Posterior vena cava (tissue), 2 donors: ENCODE measurements at places on chromosomes 3 and 15. TPM values are rescaled to one million over a fixed set of nuclear protein-coding genes. Genes with fewer than 3 reads are reported as not detected.
A peak's percentile ranks its signal among the peaks of the same experiment; 100 is the strongest.

The GPR156 gene
- 0.71 TPM for total RNA-seq

The TMEM108 gene
- total RNA-seq = 2.8 TPM

The CHRNA3 gene
- total RNA-seq = not detected

The ZNF80 gene
- total RNA-seq = not detected

The CSPG4 gene
- 134 TPM for total RNA-seq

The HYKK gene
- 4.3 TPM for total RNA-seq

The NMB gene
- 8.7 TPM for total RNA-seq

The GOLGA8N gene
- total RNA-seq = 11.9 TPM

The ZPLD1 gene
- 1.5 TPM for total RNA-seq

The OSTN gene
- not detected for total RNA-seq

GRCh38 chr3:168467115-168467714 is 371.5 kb upstream of the GOLIM4 start:
- no peak for DNase-seq

DNA sequence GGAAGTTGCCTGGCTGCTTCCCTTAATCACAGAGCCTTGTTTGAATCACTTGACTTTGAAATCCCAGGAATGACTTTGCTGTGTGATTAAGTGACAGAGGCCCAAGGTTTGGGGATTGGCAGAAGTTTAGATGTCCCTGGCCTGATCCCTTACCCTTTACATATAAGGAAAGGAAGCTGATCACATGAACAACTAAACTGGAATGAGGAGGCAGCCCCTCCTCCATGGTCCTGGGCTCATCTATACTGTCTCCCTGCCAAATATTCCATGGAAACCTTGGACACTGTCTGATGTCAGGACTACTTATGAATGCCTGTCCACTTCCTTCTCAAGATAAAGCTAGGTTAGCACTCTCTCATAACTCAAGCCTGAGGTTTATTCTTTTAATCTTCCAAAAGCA is 181.3 kb upstream of the CTDSPL start:
- DNase-seq = no peak

- no peak for DNase-seq
These were observed 142.9 kb downstream of the CADPS start for GRCh38 chr3:62732183-62732904.

- no peak for DNase-seq
These were observed 32.4 kb upstream of the ALCAM start for GRCh38 chr3:105334138-105334882.

DNA sequence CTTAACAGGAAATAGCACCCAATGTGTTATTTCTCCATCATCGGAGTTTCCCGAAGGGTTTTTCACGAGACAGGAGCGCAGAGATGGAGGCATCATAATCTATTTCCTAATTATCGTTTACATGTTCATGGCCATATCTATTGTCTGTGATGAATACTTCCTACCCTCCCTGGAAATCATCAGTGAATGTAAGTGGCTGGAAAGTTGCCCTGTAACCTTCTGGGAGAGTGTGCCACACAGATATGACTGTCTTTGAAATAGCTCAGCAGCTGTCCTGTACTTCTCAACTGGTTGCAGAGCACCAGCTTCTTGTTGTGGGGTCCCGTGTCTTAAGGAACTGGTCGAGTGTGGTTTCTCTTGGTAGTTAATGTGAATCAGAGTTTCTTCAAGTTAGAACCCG is 1.1 kb downstream of the SLC24A5 start:
- no peak for DNase-seq

- DNase-seq = no peak
These were observed 49.2 kb upstream of the MAP3K13 start for GRCh38 chr3:185313693-185314246.

DNA sequence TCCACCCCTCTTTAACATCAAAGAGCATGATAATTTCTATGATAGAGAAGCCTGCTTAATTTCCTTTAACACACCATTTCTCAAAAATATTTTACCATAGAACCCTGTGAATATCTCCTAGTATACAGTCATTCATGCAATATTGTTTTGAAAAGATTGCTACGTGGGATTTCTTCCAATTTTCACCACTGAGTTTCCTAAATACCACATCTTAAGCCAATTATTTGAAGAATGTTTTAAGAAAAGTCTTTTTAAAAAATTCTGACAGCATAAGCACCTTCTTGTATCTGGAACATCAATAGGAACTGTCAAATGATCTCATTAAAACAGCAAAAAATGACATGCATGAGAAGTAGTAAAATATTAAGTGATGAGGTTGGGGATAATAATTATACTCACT is 1126.7 kb downstream of the TUSC7 start:
- DNase-seq = no peak

- DNase-seq = no peak
These were observed 70.1 kb downstream of the HCN4 start for GRCh38 chr15:73298522-73299245.

DNA sequence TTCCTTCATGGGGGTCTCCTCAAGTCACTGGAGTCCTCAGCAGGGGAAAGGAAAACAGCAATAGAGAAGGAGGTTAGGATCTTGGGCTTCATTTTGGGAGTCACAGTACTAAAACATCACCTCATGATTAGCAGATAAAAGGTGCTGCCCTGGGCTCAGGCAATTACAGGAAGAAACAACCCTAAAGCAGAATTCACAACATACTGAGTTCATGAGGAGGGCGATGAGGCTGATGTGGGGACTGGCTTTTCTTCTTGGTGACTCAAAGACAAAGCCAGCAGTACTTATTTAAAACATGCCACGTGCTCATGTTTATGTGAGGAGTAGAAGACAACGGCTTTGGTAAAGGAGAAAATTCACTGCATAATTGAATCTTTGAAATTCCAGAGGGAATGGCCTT is 822.3 kb upstream of the CFAP20DC start:
- no peak for DNase-seq

DNA sequence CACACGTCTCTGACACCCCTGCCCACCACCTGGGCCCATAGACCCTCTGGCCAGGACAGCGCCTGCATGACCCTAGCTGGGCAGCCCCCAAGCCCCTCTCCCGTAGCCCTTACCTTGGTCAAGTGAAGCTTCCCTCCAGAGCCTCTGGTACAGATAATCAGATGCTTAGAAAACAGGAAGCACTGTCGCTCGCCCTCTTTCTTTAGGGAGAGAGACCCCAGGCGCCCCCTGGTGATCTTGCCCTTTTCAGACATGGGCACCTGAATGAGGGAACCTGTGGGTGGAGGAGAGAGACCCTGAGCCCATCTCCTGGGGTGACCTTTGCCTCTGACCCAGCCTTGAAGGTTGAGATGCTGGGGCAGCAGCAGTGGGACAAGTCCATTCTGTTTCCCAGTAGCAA is 65.4 kb downstream of the RASGRF1 start:
- peak; percentile 80 for DNase-seq

GRCh38 chr3:160498202-160498601 is 48.6 kb upstream of the TRIM59 start:
- no peak for DNase-seq

DNA sequence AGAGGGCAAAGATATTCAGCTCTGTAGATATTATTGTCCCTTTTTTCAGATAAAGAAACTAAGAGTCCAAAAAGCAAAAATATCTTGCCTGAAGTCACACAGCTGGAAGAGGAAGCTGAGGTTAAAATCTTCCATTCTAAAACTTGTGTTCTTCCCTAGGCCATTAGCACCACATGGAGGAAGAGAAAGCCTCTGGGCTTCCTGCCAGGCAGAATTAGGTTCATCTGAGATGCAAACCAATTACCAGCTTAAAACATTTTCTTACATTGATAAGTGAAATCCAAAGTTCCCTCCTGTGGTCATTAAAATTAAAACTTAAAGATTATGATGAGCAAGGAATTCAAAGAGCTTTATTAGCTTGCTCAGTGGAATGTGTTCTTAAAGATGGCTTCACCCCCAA is 235.3 kb upstream of the SETMAR start:
- no peak for DNase-seq

- DNase-seq = no peak
These were observed 239.0 kb downstream of the SQOR start for GRCh38 chr15:45873781-45874180.

DNA sequence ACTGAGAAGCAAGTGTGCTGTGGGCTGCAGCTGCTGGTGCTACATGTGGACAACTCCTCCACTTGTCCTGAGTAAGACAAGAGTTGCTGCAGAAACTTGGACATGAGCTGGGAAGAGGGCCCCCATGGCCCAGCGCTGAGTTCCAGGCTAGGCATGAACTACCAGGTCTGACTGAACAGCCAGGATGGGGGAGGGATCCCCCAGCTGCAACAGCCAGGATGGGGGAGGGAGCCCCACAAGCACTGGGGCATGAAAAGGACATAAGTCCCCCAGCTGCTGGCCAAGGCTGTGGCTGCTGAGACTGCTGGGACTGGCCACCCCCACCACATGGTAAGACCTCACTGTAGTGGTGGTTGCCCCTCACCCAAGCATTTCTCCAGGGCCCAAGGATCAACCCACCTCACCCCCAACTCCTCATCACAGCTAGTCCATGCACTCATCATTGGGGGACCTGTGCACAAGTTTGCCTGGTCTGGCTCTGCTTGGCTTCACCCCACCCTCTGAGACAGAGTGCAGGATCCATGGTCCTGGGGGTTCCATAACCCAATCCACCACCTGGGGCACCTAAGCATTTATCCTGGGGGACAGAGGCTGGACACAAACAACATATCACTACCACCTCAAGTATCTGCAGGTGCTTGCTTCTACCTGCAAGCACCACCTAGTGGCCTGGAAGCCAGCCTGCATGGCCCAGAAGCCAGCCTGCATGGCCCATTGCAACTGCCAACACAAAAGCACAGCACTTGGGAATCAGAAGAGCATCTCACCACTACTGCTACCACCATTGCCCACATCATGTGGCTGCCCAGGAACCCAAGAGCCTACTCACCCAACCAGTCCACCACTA is 84.5 kb upstream of the STT3B start:
- no peak for DNase-seq

- DNase-seq = no peak
These were observed 335.7 kb upstream of the CFAP20DC start for GRCh38 chr3:59385547-59385946.

GRCh38 chr15:65421360-65422215 is 1.2 kb downstream of the IGDCC4 start:
- peak; percentile 83 for DNase-seq

DNA sequence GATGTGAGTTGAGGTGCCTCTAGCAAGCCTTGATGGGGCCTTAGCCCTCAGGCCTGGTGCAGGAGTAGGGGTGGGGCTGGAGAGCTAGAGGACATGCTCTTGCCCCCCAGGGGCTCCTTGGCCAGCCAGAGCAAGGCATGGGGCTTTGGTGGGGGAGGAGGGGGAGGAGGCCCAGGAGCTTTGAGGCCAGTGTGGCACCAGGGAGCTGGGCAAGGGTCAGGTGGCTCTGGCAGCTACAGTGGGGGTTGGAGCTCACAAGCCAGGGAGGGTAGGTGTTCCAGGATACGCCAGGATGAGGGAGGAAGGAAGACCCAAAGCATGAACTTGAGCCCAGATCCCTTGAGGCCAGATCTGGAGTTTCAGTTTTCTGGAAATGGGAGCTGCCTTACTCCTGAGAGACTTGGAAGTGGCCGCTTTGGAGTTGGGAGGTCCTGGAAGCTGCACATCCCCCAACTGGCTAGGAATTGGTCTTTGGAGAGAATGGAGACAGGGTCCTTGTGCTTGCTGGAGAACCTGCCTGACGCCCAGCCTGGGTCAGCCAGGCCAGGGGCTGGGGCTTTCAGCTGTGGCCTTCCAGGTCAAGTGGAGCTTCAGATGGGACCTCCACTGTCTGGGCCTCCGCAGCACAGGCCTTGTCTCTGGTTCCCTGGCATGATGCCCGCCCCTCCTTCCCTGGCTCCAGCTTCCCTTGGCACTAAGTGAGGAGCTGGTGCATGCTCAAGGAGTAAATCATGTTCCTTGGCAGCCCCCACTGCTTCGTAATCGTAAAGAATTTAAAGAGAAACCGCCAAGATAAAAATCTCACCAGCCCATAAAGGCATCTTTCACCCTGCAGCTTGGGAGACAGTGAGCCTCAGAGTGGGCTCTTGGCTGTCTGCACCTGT is 8.7 kb downstream of the SEMA3F start:
- DNase-seq = peak; percentile 93

DNA sequence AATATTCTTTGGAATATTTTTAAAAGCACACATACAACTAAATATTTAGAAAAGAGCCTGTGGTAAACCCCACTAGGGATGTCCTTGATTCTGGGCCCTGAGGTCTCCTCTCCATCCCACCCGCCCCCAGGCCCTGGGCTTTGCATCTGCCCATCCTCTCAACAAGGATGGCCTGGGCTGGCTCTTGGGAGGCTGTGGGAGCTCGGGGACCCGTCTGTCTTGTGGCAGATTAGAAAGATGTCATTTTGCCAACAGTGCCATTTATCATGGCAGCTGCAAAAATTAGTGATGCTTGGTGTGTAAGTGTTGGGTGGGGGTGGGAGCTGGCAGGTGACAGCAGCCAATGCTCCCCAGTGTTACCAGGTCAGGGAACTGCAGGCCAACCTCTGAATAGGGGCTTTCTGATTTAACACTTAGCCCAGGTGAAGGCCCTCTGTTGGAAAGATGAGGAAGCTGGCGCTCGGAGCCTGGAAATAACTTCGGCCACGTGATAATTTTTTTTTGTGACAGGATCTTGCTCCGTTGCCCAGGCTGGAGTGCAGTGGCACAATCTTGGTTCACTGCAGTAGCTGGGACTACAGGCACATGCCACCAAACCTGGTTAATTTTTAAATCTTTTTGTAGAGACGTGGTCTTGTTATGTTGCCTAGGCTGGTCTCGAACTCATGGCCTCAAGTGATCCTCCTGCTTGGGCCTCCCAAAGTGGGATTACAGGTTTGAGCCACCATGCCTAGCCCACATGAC is 16.9 kb upstream of the CSPG4 start:
- DNase-seq = peak; percentile 52

- DNase-seq = peak; percentile 83
These were observed at the start of gene IGSF10 for GRCh38 chr3:151460774-151461450. IGSF10 (minus strand) TSS chr3:151461061; CDS start chr3:151458709, 2,352 bp downstream.

GRCh38 chr3:194575484-194576210 is 57.6 kb downstream of the TMEM44 start:
- DNase-seq = peak; percentile 91

DNA sequence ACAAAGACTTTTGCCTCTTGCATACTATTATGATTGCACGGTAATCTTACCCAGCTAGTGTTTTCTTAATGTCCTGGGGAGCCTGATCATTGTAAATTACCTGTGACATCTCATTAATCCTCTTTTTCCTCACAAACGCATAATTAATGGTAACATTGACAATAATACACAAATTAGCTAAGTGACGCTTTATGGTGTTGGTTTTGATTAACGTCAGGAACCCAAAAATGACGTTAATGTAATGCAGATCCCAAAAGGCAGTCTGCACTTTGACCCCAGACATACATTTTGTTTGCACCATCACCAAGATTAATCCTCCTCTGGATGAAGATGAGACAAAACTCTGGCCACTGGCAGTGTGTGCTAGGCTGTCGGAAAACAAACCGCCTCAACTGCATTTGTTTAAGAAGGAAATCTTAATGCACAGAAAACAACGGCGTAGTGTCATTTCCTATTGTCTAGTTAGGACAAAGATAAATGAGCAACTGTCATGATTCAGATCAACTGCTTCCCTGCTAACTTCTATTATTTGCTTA is 83.9 kb upstream of the CDIN1 start:
- DNase-seq = no peak

- DNase-seq = no peak
These were observed 988 bp upstream of the CFAP92 start for GRCh38 chr3:128994581-128995546.
